ENCODE measurements at places on chromosomes 6 and 20. TPM values are rescaled to one million over a fixed set of nuclear protein-coding genes. Genes with fewer than 3 reads are reported as not detected.
A peak's percentile ranks its signal among the peaks of the same experiment; 100 is the strongest.

Gene OXT
- not detected for total RNA-seq

Gene HLA-DOA
- 1.4 TPM for total RNA-seq

Gene NNAT
- total RNA-seq, result 11.3 TPM

Gene FGD2
- 13.1 TPM for total RNA-seq

Gene APCDD1L
- total RNA-seq, result not detected

Gene CGAS
- 11.2 TPM for total RNA-seq

Gene KCNQ5
- 0.14 TPM for total RNA-seq

Gene NTSR1
- 1.5 TPM for total RNA-seq

Gene CST4
- total RNA-seq, result not detected

Gene HS3ST5
- not detected for total RNA-seq

Gene OPRL1
- 0.32 TPM for total RNA-seq

Gene LY6G5B
- total RNA-seq, result 6.6 TPM

Gene LCA5
- 1.6 TPM for total RNA-seq

Gene LST1
- total RNA-seq, result 7.6 TPM

DNA sequence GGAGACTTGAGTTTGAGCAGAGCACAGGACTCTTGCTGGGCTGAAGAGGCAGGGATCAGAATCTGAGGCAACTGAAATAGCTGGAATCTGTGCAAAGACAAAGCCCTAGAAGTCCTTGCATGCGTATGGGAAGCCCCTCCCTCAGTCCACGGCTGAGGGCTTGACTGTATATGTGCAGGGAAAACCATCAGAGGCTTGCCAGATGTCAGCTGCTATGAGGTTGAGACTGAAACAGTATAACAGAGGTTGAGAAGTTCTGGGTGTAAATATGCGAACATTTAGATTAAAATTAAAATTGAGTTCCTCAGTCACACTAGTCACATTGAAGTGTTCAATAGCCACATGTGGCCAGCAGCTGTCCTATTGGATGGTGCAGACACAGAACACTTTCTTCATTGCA lies 108.8 kb upstream of the NEDD9 start:
- no peaks in the 10 kb centered on the region for H3K36me3 ChIP-seq
- DNase-seq, result no peak
- H3K4me1 ChIP-seq, result no peaks in the 10 kb centered on the region
- H3K27ac ChIP-seq, result no peak overlapping the region
- H3K27me3 ChIP-seq, result no peaks in the 10 kb centered on the region

DNA sequence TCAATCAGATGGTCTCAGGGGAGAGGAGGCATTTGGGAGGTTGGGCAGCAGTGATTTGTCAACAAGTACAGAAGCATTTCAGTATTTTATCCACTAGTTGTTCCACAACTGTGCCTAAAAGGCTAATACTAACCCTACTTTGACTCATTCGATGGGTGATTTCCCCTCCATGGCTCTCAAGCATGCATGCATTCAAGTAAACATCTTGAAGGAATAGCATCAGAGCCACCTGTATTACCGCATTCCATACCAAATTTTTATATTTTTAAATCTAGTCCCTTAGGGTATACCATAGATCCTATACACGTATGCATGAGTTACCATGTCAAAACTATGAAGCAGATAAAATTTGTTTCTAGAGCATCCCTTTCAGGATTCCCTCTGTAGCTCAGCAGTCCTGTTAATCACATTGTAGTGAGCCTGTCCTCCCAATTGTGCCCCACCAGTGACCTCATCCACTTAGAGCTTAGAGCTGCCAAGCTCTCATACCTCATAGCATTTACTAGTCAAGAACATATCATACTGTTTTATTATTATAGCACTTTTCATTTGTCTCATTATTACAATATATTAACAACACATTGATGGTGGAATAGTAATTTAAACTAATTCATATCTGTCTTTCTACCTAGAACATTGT lies 213.8 kb downstream of the LAMA2 start:
- no peaks in the 10 kb centered on the region for H3K27me3 ChIP-seq
- H3K4me3 ChIP-seq, result no peak overlapping the region
- H3K4me1 ChIP-seq, result no peaks in the 10 kb centered on the region
- DNase-seq, result no peak
- no peak overlapping the region for H3K27ac ChIP-seq

- peaks cover 39% of the 10 kb centered on the region for H3K4me1 ChIP-seq
- no peaks in the 10 kb centered on the region for H3K36me3 ChIP-seq
- DNase-seq, result no peak
- H3K4me3 ChIP-seq, result no peak overlapping the region
- H3K27ac ChIP-seq, result no peak overlapping the region
These were observed 19.3 kb downstream of the COL9A3 start for GRCh38 chr20:62835931-62836861.

GRCh38 chr20:13261460-13262301 lies 40.6 kb downstream of the ISM1 start:
- no peaks in the 10 kb centered on the region for H3K27me3 ChIP-seq
- H3K27ac ChIP-seq, result no peak overlapping the region
- no peaks in the 10 kb centered on the region for H3K4me1 ChIP-seq

DNA sequence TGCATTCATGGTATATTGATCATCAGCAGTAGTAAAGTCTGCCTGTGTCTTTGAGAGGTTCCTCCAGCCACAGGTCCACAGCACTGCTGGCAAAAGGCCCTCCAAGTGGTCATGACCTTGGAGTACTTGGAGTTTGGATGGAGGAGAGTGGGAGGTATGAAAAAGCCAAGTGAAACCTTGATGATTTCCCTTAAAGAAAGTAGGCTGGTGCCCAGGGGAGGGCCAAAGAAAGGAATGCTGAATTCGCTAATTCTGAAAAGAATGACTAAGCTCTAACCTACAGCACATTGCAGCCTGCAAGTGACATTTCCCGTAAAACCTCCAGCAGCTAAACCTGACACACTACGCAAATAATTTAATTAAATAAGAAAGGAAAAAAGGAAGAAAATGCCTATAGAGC lies 223.4 kb upstream of the TAB2 start:
- H3K36me3 ChIP-seq, result no peaks in the 10 kb centered on the region
- H3K4me3 ChIP-seq, result no peak overlapping the region
- no peaks in the 10 kb centered on the region for H3K27me3 ChIP-seq
- no peak overlapping the region for H3K27ac ChIP-seq
- no peak for DNase-seq

DNA sequence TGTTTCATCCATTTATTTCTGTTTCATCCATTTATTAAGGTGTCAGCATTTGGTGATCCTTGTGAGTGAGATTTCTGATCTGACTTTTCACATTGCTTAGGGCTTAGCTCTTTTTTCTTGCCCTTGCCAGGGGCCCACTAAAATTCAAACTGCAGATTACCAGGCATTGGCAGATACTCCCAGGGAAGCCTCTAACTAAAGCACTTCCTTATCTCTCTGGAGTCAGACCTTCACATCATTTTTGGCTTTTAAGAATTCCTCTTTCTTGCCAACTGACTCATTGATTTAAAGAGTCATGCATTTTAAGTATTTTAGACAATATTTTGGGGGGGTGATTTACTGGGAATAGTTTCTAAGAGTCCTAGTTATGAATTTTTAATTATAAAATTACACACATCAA lies 2.6 kb upstream of the WFDC8 start:
- H3K36me3 ChIP-seq, result no peaks in the 10 kb centered on the region
- H3K4me3 ChIP-seq, result no peak overlapping the region
- no peak overlapping the region for H3K27ac ChIP-seq
- no peaks in the 10 kb centered on the region for H3K4me1 ChIP-seq
- H3K27me3 ChIP-seq, result no peaks in the 10 kb centered on the region

GRCh38 chr20:51928931-51929330 lies 126.6 kb upstream of the SALL4 start:
- H3K36me3 ChIP-seq, result no peaks in the 10 kb centered on the region
- no peak overlapping the region for H3K4me3 ChIP-seq
- H3K4me1 ChIP-seq, result no peaks in the 10 kb centered on the region
- no peaks in the 10 kb centered on the region for H3K27me3 ChIP-seq
- no peak overlapping the region for H3K27ac ChIP-seq

DNA sequence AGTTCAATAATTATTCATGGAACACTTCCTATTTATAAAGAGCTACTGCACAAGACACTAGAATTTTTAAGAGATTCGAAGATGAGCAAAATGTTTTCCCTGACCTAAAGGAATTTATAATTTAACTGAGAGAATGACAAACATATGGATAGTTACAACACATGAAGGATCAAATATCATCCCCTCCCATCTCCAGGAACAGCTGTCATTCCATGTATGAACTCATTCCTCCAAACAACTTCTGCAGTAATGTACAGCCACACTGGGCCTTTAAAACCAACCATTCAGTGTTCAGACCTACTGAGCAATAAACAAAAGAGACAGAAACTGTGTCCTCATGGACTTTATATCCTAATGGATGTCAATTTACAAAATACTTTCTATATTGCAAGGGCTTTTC lies 87.8 kb downstream of the KIF16B start:
- no peak for DNase-seq
- no peak overlapping the region for H3K4me3 ChIP-seq
- no peaks in the 10 kb centered on the region for H3K36me3 ChIP-seq
- no peaks in the 10 kb centered on the region for H3K27me3 ChIP-seq
- no peaks in the 10 kb centered on the region for H3K4me1 ChIP-seq

GRCh38 chr6:83221889-83222479 lies 28.8 kb downstream of the RWDD2A start:
- H3K27me3 ChIP-seq, result no peaks in the 10 kb centered on the region
- no peak overlapping the region for H3K4me3 ChIP-seq
- no peak overlapping the region for H3K27ac ChIP-seq
- DNase-seq, result no peak

- DNase-seq, result no peak
- no peak overlapping the region for H3K27ac ChIP-seq
- no peaks in the 10 kb centered on the region for H3K4me1 ChIP-seq
- no peaks in the 10 kb centered on the region for H3K36me3 ChIP-seq
- H3K4me3 ChIP-seq, result no peak overlapping the region
These were observed 138.0 kb upstream of the EEF1E1 start for GRCh38 chr6:8240301-8240700.

- no peaks in the 10 kb centered on the region for H3K4me1 ChIP-seq
- H3K36me3 ChIP-seq, result no peaks in the 10 kb centered on the region
- no peaks in the 10 kb centered on the region for H3K27me3 ChIP-seq
- H3K27ac ChIP-seq, result no peak overlapping the region
- H3K4me3 ChIP-seq, result no peak overlapping the region
These were observed 49.1 kb upstream of the CCR6 start for GRCh38 chr6:167073679-167074274.

DNA sequence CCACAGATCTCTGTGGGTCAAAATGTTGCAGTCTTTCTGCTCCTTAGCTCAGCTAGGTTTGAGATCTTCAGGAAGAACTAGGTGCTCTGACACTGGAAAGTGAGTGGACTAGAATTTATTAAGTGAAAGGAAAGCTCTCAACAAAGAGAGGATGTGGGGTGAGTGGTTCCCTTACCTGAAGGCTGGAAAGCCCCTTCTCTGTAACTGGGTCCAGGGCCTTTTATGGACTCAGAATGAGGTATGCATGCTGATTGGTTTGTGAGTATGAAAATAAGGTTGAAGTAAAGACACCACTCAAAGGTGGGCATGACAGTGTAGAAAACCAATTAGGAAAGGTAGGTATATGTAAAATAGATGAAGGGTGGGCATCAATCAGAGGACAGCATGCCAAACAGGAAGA lies 485.5 kb downstream of the CD109 start:
- H3K36me3 ChIP-seq, result no peaks in the 10 kb centered on the region
- H3K27me3 ChIP-seq, result no peaks in the 10 kb centered on the region
- H3K4me3 ChIP-seq, result no peak overlapping the region

- no peaks in the 10 kb centered on the region for H3K36me3 ChIP-seq
- no peak for DNase-seq
- no peak overlapping the region for H3K27ac ChIP-seq
- no peaks in the 10 kb centered on the region for H3K27me3 ChIP-seq
- no peak overlapping the region for H3K4me3 ChIP-seq
These were observed 139.7 kb downstream of the SYNDIG1 start for GRCh38 chr20:24608926-24609667.

- no peak for DNase-seq
- no peaks in the 10 kb centered on the region for H3K36me3 ChIP-seq
- H3K27ac ChIP-seq, result no peak overlapping the region
- H3K27me3 ChIP-seq, result peaks cover 37% of the 10 kb centered on the region
- peaks cover 9% of the 10 kb centered on the region for H3K4me1 ChIP-seq
These were observed 638 bp downstream of the PACSIN1 start for GRCh38 chr6:34466242-34467185.

GRCh38 chr6:119736296-119737021 lies 386.9 kb upstream of the MAN1A1 start:
- no peaks in the 10 kb centered on the region for H3K36me3 ChIP-seq
- DNase-seq, result no peak
- no peaks in the 10 kb centered on the region for H3K4me1 ChIP-seq

- no peak overlapping the region for H3K4me3 ChIP-seq
- no peak for DNase-seq
- no peaks in the 10 kb centered on the region for H3K27me3 ChIP-seq
- H3K27ac ChIP-seq, result peak overlapping the region; percentile 21
- H3K4me1 ChIP-seq, result no peaks in the 10 kb centered on the region
These were observed 174.2 kb downstream of the DLL1 start for GRCh38 chr6:170116636-170117035.

GRCh38 chr6:124987291-124987690 lies 25.1 kb downstream of the RNF217 start:
- H3K4me3 ChIP-seq, result no peak overlapping the region
- no peaks in the 10 kb centered on the region for H3K36me3 ChIP-seq
- DNase-seq, result no peak
- no peak overlapping the region for H3K27ac ChIP-seq
- no peaks in the 10 kb centered on the region for H3K27me3 ChIP-seq

Data from transverse colon (tissue), 4 donors.